ENCODE measurements at places on chromosomes 5 and 9.

GRCh38 chr9:80242022-80242421 is 670.3 kb downstream of the TLE4 start:
- no peak for DNase-seq

GRCh38 chr5:134046801-134047686 is 42.3 kb upstream of the VDAC1 start:
- DNase-seq = no peak

- DNase-seq = no peak
Measured at GRCh38 chr9:114413861-114414301, 26.1 kb upstream of the AKNA start.

GRCh38 chr5:168960497-168960896 is 340.4 kb downstream of the SLIT3 start:
- no peak for DNase-seq

DNA sequence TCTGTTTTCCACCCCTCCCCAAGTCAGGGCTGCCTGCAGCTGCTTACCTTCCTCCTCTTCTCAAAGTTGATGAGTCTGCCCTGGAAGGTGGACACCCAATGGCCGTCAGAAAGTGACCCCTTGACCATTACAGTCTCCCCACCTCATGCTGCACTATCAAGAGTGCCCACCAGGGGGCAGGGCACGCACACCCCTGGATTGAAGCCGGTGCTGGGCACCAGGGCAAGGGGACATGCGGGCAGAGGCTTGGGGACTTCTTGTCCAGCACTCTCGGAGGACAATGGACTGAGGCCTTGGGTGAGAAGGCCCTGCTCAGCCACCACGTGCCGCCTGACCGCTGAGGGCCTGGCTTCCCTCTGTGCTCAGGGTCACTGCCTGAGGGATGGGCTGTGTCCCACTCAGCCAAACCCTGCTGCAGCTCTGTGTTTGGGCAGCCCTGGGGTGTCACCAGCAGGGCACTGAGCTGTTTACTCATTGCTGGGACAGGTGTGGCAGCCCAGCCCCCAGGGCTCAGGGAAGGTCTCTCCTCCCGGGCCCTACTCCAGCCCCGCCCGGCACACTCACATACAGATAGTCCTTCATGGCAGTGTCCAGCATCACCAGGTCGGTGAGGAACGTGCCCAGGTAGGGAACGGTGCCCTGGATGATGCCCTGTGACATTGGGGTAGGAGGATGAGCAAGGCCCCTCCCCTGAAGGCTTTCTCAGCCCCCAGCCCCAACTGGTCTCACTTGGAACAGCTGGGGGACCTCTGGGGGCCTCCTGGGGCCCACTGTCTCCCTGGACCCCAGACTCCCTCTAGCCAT is 17.7 kb downstream of the RALGDS start:
- no peak for DNase-seq
